ENCODE measurements at places on chromosomes 7 and 10.

GRCh38 chr10:125768219-125768855 lies 7.3 kb downstream of the MMP21 start:
- DNase-seq: no peak

DNA sequence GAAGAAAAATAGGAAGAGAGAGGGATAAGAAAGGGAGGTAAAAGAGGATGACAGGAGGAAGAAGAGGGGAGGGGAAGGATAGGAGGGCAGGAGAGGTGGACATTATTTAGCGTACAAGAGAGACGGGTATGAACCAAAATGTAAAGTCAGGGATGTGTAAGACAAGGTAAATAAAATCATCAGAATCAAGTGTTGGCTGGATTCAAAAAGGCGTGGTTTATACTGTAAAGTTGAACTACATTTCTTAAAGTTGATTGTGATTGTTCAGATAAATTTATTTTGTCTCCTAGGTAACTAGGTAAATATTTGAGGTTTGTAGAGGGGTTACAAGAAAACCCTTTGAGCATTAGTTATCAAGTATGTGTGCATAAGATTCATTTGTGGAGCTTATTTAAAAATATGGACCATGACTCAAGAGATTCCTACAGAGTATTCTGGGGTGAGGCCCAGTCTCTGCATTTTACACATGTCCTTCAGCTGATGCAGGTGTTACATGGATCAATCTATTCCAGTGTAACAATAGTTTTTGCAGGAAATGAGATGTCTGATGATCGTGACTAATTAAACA lies 512.1 kb upstream of the MBL2 start:
- no peak for DNase-seq

DNA sequence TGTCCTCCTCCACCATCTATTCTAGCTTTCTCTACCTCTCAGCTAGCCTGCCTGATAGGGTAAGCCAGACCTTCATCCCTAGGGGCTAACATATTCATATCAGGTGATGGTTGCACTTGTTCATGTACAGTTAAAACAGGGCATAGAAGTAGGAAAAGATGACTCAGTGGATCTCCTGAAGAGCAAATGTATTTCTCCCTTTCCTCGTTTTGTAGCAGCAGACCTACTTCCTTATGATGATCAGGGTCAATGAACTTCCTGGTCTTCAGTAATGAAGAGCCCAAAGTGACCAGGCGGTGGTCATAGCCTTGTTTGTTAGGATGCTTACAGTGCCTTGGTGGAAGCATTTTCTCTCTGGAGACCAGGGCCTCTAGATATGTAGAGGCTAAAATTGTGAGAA lies 6.3 kb downstream of the LIPJ start:
- DNase-seq: no peak

DNA sequence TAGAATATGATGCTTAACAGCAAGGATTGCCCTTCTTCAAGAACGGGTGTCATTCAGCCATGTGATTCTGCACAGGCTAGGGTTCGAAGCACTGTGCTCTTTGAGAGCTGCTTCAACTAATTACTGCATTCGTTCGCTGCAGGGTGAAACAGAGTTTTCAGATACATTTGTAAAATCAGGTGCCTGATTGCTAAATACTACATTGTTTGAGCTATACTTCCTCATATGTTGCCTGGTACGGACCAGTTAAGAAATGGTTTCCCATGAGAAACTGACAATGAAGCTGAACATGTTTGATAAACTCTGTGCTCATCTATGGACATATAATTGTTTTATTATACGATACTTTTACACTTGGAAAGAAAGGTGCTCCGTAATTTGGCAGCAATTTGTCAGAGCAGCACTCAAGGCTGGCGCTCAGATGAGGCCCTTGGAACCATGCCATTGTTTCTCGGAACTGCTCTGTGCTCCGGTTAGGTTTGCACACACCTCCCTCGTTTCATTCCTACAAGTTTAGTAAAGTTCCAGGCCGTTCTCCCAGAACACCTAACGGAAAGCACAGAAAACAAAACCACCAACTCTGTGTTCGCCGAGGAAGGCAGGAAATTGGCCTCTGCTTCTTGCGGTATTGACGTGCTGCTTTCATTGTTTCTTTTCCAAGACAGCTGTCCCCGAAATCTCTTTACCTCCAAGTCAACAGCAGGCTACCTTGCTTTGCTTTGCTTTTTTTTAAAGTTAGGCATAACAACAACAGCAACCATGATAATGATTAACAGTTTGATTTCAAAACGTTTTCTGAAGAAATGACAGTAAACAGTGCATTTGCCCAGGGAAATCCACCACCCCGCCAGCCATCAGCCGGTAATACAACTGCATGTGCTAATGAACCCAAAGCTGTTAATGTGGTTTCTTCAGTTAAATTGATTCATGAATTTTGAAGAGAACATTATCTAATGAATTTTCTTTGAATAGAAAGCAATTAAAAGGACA lies 206.9 kb downstream of the EBF3 start:
- no peak for DNase-seq

- peak; percentile 76 for DNase-seq
Measured at GRCh38 chr7:24907311-24907886, 72.6 kb downstream of the OSBPL3 start.

DNA sequence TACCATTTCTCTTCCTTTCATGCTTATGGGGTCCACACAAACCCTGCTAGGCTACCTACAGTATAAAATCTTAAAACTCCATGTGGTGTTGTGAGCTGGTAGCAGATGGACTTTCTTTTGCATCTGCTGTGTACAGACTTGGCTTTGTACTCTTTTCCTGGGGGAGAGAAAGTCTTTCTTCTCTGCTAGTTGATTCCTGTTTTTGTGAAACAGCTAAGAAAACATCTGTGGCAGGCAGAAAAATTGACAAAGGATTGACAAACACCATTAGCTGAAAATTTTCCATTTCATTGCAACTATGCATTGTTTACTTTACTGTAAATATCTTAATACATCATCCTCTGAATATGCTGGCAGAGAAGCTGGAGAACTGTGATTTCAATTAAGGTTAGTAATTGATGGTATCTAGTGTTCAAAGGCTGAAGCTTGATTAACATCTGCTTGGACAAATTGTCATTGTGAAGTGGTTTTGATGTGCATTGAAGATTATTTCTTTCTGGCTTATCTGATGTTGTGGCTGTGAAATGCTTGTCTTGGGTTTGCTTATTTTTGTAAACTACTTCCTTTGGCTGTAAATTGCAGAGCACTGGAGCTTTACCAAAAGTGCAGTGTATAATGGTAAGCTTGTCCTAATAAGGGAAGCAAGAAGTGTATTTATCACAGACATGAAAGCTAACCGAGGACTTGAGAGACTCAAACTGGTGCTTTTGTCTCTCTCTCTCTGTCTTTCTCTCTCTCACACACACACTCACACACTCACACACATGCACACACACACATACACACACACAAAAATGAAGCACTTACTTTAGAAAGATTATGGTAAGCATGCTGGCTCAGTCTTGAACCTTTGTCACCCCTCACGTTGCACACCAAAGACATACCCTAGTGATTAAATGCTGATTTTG lies at the start of gene FOXP2:
Gene FOXP2, plus strand, starts transcription at position 660 of the 908 bp plus-strand sequence. CDS start 11,697 bp downstream, outside the sequence.
- no peak for DNase-seq

GRCh38 chr10:61974601-61975390 lies 73.3 kb downstream of the ARID5B start:
- no peak for DNase-seq

GRCh38 chr10:62054830-62055229 lies 153.3 kb downstream of the ARID5B start:
- no peak for DNase-seq

GRCh38 chr7:11410656-11411644 lies 421.0 kb downstream of the THSD7A start:
- no peak for DNase-seq

DNA sequence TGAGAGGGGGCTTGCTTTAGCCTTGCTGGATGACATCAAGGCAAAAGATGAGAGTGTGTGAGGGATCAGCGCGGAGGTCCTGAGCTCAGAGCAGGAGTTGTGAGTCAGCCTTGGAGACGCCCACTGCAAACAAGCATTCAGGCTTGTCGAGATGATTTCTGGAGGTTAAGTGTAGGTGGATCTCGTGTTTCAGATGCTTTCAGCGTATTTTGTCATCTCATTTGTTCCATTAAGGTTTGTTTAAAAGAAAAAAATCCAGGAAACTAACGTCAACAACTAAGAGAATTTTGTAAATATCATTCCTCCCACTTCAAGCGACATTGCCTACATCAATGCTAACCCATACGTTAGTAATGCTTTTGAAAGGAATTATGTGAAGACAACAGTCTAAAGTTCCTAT lies 715.4 kb upstream of the NRP1 start:
- DNase-seq: no peak

GRCh38 chr10:119976421-119976820 lies 83.9 kb downstream of the SEC23IP start:
- DNase-seq: no peak

- DNase-seq: no peak
Measured at GRCh38 chr7:53022893-53023292, 12.5 kb upstream of the POM121L12 start.

GRCh38 chr7:51644216-51644615 lies 327.6 kb upstream of the COBL start:
- DNase-seq: no peak

DNA sequence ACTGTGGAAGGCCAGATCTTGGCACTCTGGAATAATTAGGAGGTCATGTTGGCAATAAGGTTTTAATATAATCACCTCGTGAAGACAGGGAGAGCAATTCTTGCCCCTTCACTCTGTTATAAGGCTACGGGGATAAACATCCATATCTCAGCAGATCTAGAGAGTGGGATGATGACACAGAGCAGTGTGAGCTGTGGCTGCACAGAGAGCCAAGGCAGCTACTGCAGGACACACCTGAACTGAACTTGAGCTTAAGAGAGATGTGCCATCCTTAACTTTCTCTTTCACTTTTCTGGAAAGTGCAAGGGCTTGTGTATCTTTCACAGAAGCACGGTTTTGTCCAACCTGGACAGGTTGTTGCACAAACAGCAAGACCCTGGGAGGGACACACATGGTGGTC lies 174.7 kb downstream of the GATA3 start:
- DNase-seq: no peak

DNA sequence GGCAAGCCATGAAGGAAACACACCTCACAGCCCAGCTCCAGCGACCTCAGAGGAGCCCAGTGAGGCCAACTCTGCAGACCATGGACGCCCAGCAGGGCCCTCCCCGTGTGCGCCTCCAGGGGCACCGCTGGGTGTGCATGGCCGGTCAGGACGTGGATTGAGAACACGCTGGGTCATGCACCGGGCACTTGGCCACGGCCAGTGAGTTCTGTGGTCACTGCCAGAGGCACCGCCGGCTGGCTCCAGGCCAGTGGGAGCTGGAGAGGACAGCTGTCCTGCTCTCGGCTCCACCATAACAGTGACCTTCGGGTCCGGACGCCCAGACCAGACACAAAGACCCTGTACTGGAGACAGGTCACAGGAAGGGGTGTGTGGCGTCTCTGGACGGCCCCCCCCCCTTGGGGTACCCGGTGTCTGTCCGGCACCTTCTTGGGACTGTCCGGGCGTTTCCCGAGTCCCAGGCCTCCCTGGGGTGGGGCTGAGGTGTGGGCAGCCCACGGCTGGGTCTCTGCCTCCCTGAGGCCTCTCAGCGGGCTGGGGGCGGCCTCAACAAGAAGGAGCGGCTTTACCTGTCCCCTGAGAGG lies 50.4 kb upstream of the NKX6-2 start:
- DNase-seq: no peak

- no peak for DNase-seq
Measured at GRCh38 chr7:123522066-123522465, 12.3 kb downstream of the IQUB start.

GRCh38 chr7:31134246-31135188 lies 82.4 kb downstream of the ADCYAP1R1 start:
- peak; percentile 35 for DNase-seq

DNA sequence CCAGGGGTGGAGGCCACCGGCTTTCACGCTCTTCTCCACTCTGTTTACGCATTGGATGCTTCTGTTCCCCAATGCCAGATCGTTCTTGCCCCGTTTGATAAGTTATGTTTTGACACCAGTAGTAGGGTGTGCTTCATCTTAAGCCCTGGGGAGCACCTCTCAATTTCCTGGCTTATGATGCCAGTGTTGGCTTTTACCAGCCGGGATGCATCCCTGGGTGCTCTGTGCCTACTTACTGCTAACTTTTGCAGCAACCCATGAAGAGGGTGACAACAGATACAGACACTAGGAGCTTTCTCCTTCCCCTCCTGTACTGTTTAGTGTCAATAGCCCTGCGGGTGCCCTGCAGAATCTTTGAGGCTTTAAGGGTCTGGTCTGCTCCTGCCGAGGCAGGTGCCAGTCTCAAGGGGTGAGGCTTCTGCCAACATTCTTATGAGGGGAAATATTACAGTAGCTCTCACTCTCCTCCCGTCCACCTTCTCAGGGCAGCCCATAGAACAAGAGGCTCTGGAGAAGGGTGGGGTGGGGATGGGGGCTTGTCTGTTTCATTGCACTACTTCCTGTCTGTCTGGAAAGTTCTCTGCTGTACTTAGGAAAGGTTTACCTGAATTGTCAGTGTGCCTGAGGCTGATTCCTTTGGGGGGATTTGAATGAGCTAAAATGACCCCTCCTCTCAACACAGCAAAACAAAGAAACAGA lies 23.3 kb downstream of the ADCY1 start:
- DNase-seq: no peak

DNA sequence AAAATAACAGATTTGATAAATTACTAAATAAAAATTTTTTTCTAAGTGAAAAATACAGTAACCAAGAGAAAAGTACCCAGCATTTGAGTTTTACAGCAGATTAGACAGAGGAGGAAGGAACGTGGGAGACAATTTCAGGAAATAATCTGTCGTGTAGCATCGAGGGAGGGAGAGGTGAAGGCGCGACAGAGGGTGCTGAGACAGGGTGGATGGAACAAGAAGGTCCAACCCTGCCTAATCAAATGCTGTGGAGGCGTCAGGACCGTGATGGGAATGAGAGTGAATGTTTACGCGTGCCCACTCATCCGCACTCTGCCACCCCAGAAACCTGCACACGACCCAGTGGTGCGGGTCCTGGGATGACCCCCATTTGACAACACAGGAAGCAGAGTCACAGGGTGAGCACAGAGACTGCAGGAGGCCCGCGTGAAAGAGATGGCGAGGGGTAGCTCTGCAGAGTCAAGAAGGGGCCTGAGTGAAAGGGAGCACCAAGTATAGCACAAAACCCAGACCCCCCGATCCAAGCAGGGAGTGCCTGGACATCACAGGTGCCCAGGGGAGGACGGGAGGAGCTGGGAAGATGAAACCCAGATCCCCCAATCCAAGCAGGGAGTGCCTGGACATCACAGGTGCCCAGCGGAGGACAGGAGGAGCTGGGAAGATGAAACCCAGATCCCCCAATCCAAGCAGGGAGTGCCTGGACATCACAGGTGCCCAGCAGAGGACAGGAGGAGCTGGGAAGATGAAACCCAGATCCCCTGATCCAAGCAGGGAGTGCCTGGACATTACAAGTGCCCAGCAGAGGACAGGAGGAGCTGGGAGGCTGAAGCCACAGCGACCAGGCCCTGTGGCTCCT lies 558.9 kb downstream of the DNAJB6 start:
- DNase-seq: no peak
